ENCODE measurements at places on chromosomes 11 and 22.

DNA sequence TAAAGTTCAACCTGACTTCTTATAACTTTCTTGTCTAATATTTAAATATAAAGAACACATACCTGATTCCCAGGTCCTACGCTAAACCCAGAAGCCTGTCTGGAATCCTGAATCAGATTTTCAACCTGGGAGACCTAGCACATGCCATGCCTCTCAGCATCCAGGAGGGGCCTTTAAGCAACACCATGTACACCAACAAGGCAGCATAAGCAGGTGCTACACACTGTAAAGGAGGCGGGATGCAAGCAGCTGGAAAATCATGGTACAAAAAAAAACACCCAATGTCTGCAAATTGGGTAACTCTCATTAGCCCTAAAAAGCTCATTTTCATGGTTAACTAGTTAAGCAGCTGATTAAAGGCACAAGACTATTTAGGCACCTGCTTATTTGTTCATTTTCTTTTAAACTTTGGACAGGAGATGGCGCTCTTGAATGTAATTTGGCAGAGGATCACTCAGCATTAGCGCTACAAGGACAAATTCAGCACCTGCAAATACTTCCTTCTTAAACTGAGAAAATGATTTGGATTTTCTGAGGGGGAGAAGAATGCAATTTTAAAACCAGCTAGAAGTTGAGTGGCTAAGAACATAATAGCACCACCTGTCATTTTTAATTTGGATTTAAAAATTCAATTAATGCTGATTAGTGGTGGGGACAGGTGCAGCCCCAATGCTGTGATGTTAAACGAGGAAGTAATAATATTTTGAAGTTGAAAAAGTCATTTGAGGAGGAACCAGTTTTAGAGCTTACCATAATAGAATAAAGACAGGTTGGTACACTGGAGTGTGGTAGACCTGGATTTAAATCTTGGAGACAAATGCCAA, 104.0 kb downstream of the FAR1 start:
- DNase-seq, result peak; percentile 77

- DNase-seq, result no peak
These were observed 76.5 kb downstream of the BTBD10 start for GRCh38 chr11:13386567-13386966.

- DNase-seq, result no peak
These were observed 1126.9 kb downstream of the BRD1 start for GRCh38 chr22:48700566-48701295.

- DNase-seq, result peak; percentile 2
These were observed 440.8 kb upstream of the LUZP2 start for GRCh38 chr11:24056051-24056450.

DNA sequence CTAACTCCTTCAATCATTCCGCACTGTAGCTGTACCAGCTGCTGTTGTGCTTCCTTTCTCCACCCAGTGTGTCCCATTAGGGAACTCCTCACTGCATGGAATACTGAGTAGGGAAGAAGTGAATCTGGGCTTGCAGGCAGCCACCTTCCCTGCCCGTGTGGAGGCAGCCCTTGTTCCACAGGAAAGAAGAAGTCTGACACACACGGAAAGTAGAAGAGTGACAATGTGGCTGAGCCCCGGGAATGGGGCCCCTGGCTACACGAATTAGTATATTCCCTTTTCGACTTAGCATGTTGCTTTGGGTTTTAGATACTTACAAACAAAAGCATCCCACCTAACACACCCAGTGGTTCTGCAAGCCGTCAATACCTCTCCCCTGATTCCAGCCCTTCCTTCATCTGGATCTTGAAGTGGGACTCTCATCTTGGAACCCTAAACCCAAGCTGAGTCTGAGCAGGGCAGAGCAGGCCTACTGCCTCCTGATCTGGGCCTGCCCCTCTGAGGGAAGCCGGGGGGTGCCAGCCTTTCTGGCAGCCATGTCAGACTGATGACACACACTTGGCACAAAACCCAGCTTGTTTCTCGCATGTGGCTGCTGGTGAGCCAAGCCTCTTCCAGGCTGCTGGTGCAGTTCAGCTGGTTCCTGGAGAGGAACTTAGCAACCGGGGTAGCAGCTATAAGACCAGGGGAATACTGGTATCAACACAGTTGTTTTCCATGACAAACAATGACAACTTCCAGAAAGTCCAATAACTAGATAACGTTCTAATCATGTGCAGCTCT, 71.6 kb downstream of the C11orf58 start:
- peak; percentile 74 for DNase-seq

DNA sequence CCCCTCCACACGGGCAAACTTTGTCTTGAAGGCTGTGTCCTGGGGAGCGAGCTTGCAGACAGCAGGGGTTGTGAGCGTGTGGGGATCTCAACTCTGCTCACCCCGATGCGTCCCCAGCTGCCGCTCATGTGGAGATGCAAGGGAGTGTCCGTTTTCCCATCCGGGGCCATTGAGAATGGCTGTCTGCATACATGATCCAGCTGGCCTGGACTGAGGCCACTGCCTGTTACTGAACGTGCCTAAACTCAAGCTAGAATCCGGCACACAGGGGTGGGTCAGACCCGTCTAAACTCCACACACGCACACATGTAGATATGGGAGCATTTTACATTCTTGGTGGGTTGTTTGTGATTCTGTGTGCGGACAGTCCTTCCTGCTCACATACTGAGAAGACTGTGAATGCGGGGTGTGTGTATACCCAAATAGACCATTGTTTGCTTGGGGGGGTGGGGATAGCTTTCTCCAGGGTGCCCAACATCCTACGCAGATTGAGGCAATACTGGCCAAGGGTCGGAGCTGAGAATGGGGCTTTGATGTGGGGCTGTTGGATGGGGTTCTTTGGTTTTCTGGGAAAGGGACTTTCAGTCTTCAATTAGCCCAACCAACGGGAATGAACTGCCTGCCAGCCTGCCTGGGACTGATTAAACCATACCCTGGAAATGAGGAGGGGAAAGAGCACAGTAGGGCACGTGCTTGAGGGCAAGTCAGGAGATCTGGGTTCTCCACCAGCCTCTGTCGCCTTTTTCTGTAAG, 60.4 kb downstream of the ST3GAL4 start:
- peak; percentile 93 for DNase-seq

DNA sequence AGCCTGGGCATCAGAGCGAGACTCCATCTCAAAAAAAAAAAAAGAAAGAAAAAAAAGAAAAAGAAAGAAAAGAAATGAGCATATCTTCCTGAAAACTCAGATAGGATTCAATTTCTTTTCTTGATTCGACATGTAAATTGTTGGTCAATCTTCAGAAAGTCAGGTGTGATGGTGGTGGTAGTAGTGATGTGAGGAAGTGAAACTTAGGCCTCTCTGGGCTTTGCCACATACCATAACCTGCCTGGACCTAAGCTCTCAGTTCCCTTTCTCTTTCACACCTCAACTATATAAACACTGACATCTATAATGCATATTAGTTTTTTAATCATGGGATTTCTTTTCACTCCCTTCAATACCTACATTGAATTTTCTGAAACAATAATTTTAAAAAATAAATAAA, 98.0 kb upstream of the TBCEL start:
- no peak for DNase-seq

DNA sequence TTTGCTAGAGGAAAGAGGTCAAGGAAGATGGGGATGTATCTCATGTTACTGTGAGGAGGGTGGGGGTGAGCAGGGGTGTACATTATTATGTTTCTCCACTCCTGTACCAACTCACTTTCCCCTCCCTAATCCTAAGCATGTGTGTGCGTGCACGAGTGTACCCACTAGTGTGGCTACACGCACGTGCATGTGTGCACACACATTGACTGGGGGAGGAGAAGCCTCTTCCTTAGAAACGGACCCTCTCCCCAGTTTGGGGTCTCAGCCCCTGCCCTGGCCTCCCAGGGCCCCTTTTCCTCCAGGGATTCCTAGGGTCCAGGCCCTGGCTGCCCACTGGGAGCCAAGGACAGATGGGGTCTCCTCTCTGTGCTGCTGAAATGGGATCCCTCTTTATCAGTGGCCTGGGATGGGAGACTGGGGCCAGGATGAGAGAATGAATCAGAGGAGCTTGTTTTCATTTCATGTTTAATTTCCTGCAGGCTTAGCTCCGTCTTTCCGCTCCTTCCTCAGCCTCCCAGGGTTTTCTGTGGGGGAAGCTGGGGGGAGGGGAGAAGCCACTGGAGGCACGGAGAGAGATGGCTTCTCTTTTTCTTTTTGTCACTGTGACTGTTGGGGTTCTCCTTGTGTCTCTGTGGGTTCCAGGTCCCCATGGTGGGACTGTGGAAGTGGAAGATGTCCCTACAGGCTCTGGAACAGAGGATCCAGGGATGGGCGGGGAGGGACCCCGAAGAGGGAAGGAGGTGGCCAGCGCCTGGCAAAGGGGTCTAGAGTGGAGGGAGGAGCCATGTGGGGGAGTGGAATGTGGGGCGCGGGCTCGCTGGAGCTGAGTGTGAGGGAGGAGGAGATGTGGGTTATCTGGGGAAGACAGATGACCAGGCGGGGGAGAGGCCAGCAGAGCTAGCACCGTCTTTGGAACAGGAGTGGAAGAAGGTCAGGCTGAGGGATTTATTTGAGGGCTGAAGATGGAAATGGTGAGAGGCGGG, 40.3 kb downstream of the ALX4 start:
- DNase-seq, result peak; percentile 45

GRCh38 chr11:13595166-13595565, 73.3 kb upstream of the FAR1 start:
- no peak for DNase-seq

DNA sequence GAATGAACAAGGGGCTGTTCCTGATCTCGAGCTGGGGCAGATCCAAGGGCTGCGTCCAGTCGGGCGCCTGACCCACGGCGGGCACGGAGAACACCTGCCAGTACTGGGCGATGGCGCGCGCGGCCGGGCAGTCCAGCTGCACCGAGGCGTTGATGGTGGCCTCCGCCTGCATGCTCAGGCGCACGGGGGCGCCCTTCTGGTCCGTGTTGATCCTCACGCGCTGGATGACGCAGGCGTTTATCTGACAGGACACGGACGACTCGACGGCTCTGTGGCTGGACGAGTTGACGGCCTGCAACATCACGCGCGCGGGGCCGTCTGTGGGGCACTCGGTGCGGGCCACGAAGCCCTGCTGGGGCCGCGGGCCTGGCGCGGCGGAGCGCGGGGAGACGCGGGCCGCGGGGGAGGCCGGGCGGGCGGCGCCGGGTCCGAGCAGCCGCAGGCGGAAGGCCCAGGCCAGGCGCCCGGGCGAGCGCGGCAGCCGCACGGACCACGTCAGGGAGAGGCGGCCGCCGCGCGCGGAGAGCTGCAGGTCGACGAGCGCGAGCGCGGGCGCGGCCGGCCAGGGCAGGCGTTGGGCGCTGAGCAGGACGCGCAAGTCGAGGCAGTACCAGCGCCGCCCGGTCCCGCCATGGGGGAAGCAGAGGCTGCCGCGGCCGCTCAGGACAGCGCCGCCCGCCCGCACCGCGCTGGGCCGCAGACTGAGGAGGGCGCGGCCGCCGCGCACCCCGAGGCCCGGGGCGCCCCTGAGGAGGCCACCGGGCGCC, 511 bp downstream of the PKDREJ start:
- DNase-seq, result peak; percentile 56

DNA sequence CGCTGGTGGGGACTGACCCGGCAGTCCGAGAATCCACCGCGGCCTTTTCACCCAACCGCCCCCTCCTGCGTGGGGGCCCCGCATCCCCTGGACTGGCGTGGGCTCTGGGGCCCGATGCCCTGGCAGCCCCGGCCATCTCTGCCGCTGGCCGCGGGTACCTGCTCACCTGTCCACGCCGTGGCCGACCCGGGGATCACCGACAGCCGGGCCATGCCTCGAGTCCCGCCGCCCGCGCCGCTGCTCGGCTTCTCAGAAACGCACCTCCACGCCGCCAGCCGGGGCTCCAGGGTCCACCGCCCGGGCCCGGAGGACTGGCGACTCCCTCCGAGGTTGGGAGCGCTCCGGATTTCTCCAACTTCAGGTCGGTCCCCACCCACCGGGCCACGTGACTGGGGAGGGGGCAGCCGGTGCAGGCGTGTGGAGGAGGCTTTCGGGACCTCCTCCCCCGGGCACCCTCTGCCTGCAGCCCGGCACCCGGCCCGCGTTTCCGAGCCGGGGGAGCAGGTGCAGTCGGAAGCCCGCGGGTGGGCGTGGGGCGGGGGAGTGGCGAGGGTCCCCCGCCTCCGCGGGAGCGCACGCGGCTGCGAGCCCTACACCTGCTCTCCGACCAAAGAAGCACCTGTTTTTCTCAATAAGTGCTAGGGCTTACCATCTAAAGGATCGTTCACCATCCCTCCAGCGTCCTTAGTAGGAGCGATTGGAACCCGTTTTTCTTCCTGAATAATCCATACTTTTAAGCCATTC, 554 bp upstream of the NRIP3 start:
- DNase-seq, result no peak

DNA sequence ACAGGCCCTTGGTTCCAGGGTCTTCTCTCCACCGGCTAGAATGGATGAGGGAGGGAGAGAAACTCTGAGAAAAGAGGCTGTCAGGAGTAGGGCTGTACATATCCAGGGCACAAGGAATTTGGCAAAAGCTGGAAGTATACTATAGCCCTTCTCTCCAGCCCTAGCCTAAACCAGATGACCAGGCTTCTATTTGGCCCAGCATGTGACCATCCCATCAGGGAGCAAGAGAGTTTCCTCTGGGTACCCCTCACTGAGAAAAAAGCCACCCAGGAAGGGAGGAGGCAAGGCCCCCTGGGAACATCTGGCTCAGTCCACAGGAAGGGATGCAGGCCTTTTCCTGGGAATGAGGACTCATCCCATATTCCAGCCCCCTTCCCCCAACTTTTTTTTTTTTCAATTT, 8.3 kb downstream of the CD44 start:
- no peak for DNase-seq

DNA sequence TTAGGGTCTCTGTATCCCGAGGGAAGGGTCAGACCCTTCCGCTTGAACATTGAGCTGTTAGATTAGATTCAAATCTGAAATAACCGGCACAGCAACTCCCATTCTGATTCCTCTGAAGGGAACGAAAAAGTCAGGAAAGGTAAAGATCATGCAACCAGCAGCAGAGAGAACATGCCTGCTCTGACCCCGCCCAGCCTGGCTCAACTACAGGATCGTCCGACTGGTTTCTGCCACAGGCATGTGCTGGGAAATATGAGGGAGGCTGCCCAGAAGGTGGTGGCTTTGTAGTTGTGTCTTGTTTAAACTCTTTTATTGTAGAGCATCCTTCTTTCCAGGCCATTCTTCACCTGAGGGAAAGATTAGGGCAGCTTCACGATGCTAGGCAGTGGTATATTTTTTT, 5.0 kb upstream of the MTNR1B start:
- no peak for DNase-seq

DNA sequence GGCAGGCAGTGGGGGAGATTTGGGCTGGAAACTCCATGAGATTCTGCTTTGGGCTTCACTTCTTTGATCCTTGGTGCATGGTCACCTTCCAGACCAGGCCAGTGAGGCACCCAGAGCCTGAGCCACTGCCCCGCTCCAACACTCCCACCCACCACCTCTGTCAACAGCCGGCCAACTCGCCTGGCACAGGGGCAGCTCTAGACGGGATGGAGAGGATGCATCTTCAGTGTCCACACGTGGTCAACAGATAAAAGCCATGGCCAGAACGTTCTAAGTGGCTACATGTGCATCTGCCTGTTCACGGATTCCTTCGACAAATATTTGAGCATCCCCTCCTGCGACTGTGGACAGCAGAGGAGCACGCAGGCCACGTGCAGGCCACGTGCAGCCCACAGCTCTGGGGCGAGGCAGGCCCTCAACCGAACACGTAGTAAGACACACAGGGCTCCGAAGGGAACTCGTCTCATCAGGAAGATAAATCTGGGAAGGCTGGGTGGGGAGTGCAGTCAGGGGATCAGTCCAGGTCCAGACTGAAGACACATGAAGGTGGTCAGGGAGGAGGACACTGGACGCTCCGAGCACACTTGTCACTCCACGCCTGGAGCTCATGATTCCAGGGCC, 1.2 kb downstream of the LRRC56 start:
- no peak for DNase-seq

- DNase-seq, result peak; percentile 59
These were observed 39.4 kb downstream of the IRAG1 start for GRCh38 chr11:10653946-10654810.

All from fibroblast of lung (primary cell).